ENCODE measurements at places on chromosomes 3 and 15.

DNA sequence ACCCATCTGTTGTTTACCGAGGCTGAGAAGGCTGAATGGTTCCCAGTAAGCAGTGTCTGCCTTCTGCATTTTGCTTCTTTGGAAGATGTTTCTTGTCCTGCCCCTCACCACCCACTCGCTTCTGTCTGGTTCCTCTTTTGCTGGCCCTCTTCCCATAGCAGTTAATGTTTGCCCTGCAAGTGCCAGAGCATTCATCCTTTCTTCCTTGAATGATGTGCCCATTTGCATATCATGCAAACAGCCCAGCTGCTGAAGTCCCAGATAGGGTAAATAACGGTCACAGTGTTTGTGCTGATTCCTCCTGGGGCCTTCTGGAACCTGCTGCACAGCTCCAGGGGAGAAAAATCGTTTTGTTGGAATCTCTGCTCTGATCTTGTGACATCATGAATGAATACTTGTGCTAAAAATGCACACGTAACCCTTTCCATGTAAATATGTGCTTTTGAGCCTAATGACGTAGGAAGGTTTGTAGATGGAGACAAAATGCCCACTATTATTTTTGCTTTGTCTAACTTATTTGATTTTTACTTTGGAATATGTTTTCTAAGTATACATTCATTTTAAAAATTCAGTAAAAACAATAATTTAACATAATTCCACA lies 381.0 kb downstream of the SOX2 start:
- DNase-seq = peak; percentile 93

- DNase-seq = no peak
Measured at GRCh38 chr15:45586125-45586524, 1.1 kb upstream of the BLOC1S6 start.

- DNase-seq = no peak
Measured at GRCh38 chr3:117285737-117286136, 576.2 kb downstream of the TUSC7 start.

DNA sequence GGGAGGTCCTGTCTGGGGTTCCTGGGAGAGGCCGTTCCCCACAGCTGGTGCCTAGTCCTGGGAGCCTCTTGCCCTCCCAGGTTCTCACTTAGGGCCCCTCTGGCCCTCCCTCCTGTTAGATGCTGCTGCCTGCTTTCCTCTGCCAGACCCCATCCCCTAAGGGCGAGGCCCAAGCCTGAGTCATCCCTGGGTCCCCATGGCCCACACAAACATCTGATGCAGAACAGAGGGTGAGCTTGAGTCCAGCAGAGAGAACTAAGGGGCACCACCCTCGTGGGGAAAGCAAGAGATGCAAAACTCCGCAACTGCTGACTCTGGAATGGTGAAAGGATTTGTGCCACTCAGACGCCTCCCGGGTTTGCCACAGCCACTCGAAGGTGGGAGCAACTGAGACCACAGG lies 58.8 kb upstream of the TRPM1 start:
- no peak for DNase-seq

- DNase-seq = no peak
Measured at GRCh38 chr3:42507761-42508335, 5.4 kb downstream of the VIPR1 start.

DNA sequence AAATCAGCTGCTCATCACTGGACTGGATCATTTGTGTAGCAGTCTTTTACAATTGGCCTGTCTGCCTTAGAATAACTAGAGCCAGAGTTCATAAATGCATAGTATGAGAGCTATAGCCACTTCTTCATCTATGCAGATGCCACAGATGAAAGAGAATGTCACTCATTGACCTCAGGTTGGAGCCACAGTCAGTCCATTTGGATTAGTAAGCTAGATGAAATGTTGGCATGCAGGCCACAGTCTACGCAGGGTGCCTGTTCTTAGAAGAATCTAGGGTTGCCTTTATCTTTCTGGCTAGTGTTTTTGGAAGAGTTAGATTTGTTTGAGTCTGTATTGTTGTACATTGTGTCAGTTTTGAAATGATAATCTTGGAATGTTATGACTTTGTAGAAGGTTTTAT lies 25.4 kb upstream of the EDEM1 start:
- no peak for DNase-seq

DNA sequence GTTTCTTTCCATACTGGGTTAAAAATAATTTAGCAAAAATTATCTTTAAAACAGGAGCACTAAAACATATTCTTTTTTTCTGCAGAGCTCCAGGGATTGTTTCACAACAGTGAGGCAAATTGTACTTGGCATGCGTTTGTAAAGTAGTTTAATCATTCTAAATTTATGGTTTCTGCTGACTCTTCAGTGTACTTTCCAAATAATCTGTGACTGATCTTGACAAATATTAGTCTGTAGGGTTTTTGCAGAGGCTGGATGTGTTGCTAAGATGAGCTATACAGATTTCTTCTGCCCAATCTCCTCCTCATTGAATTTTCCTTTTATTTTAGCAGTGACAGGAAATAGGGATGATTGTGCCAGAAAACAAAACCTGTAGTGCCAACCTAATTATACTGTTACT lies 328.0 kb upstream of the MANF start:
- no peak for DNase-seq

DNA sequence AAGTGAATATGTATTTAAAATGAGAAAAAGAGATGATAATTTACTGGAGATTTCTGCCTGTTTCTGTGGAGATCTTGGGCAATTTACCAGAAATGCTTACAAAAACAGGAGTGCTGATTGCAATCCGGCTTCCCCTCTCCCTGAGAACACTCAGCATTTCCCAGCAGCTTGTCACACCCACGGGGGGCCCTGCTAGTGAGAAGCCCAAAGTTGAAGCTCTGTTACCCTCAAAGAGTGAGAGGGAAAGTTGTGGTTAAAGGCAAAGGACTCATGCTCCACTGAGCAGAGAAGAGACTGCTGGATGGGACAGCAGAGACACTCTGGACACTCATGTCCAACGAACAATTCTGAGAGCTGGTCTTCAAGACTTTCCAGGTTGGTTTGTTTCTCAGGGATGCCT lies 2.9 kb downstream of the MCTP2 start:
- DNase-seq = no peak

- DNase-seq = no peak
Measured at GRCh38 chr3:50185230-50185629, 6.2 kb upstream of the GNAT1 start.

DNA sequence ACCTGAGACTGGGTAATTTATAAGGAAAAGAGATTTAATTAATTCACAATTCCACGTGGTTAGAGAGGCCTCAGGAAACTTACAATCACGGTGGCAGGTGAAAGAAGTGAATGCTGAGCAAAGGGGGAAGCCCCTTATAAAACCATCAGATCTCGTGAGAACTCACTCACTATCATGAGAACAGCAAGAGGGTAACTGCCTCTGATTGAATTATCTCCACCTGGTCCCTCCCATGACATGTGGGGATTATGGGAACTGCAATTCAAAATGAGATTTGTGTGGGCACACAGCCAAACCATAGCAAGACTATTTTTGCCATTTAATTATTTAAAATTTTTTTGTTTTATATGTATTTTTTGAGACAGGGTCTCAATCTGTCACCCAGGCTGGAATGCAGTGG lies 27.0 kb upstream of the KCTD6 start:
- DNase-seq = no peak

DNA sequence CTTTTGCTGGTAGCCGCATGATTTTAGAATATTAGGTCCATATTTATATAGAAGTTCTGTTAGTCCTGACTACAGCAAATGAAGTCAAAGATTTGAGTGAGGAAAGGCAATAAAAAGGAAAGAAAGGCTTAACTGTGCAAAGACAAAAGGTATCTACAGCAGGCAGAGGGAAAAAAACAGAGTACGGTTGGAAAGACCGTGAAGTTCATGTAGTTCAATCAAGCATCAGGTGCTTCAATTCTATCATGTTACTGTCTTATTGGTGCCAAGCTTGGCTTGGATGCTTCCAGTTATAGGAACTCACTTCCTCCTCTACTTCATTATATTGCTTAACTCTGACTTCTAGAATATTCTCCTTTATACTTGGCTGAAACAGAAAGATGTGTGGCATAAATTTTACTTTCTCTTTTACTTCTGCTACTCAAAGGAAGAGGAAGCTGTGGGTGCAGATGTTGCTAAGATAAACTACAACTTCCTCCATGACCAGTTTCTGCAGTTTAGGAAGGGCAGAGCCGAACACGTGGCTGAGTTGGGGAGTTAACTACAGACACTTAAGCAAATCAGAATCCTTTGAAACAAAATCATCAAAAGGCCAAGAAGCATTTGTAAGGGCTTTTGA lies 72.6 kb upstream of the ZBED2 start:
- DNase-seq = no peak

DNA sequence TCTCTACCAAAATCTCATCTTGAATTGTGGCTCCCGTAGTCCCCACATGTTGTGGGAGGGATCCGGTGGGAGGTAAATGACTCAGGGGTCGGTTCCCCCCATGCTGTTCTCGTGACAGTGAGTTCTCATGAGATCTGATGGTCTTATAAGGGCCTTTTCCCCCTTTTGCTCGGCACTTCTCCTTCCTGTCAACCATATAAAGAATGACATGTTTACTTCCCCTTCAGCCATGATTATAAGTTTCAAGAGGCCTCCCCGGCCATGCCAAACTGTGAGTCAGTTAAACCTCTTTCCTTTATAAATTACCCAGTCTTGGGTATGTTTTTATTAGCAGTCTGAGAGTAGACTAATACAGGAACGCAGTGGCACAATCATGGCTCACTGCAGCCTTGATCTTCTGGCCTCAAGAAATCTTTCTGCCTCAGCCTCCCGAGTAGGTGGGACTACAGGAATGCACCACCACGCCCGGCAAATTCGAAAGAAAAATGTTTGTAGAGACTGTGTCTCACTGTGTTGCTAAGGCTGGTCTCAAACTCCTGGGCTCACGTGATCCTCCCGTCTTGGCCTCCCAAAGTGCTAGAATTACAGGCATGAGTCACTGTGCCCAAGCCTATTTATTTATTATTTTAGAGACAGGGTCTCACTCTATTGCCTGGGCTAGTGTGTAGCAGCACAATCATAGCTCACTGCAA lies 101.0 kb downstream of the ATP10A start:
- DNase-seq = no peak

GRCh38 chr3:96430079-96430478 lies 384.3 kb upstream of the EPHA6 start:
- no peak for DNase-seq

GRCh38 chr15:79962178-79962577 lies 8.8 kb downstream of the BCL2A1 start:
- no peak for DNase-seq

Measured in NCI-H526 treated with DMSO at 0.1 percent for 48 hours (cell line).